ENCODE measurements at places on chromosomes 12 and 14. TPM values are rescaled to one million over a fixed set of nuclear protein-coding genes. Genes with fewer than 3 reads are reported as not detected.

- H3K27me3 ChIP-seq = no peaks in the 10 kb centered on the region
- peak; percentile 92 for DNase-seq
- H3K4me1 ChIP-seq = no peaks in the 10 kb centered on the region
- no peak overlapping the region for H3K27ac ChIP-seq
- no peak overlapping the region for H3K4me3 ChIP-seq
Observed at GRCh38 chr14:95561001-95561412, 26.2 kb downstream of the GLRX5 start.

GRCh38 chr12:4587108-4587507, 25.1 kb downstream of the DYRK4 start:
- H3K36me3 ChIP-seq = no peaks in the 10 kb centered on the region
- no peak for DNase-seq
- no peak overlapping the region for H3K27ac ChIP-seq
- no peak overlapping the region for H3K4me3 ChIP-seq

DNA sequence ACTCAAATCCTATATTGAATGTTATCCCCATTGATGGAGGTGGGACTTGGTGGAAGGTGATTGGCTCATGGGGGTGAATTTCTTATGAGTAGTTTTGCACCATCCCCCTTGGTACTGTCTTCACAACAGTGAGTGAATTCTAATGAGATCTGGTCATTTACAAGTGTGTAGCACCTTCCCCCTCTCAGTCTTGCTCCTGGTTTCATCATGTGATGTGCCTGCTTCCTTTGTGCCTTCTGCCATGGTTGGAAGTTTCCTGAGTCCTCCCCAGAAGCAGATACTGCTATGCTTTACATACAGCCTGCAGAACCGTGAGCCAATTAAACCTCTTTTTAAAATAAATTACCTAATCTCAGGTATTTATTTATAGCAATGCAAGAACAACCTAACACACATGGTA, 302.4 kb upstream of the KITLG start:
- no peak overlapping the region for H3K4me3 ChIP-seq
- H3K27ac ChIP-seq = no peak overlapping the region
- H3K4me1 ChIP-seq = no peaks in the 10 kb centered on the region
- no peak for DNase-seq

GRCh38 chr12:3950714-3951320, 77.6 kb upstream of the PARP11 start:
- H3K27ac ChIP-seq = peak overlapping the region; percentile 33
- no peaks in the 10 kb centered on the region for H3K36me3 ChIP-seq
- DNase-seq = no peak

DNA sequence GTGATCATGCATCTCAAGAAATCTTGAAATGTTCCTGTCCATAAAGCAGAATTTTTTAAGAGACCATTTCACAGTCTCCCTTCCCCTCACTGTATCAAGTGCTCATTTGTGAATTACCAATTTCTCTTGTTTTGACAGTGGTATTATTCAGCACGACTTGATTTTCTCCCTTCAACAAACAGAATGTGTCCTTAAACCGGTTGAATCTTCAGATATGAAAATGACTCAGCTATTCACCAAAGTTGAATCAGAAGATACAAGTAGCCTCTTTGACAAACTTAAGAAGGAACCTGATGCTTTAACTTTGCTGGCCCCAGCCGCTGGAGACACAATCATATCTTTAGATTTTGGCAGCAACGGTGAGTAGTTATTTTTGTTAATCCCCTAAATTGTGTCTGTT, 25.5 kb upstream of the SNAPC1 start:
- no peaks in the 10 kb centered on the region for H3K27me3 ChIP-seq
- no peak for DNase-seq
- H3K27ac ChIP-seq = no peak overlapping the region
- H3K36me3 ChIP-seq = peaks cover 14% of the 10 kb centered on the region

DNA sequence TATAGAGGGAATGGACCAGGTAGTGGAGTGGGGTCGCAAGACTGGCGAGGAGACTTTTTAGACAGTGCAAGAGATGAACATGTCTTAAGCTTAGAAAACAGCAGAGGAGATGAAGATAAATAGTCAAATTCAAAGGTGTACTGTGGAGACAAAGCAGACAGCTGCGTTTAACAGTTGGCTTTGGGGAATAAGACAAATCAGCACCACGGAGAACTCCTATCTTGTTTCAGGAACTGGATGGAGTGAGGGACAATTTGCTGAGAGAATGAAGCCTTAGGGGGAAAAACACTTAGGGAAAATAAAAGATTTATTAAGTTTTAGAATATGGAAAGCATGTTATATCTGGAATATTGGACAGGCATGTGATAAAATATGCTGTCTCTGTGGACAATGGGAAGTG, 458.8 kb downstream of the GLT1D1 start:
- H3K27ac ChIP-seq = no peak overlapping the region
- no peak for DNase-seq
- H3K36me3 ChIP-seq = no peaks in the 10 kb centered on the region
- H3K4me3 ChIP-seq = no peak overlapping the region
- H3K4me1 ChIP-seq = no peaks in the 10 kb centered on the region

GRCh38 chr14:70624972-70625371, 16.7 kb upstream of the TTC9 start:
- no peak overlapping the region for H3K4me3 ChIP-seq
- no peaks in the 10 kb centered on the region for H3K4me1 ChIP-seq
- H3K36me3 ChIP-seq = no peaks in the 10 kb centered on the region
- H3K27me3 ChIP-seq = no peaks in the 10 kb centered on the region
- DNase-seq = no peak
- no peak overlapping the region for H3K27ac ChIP-seq

GRCh38 chr12:52212701-52213563, 20.1 kb upstream of the KRT7 start:
- H3K4me1 ChIP-seq = peaks cover 7% of the 10 kb centered on the region
- no peaks in the 10 kb centered on the region for H3K27me3 ChIP-seq
- H3K27ac ChIP-seq = peak overlapping the region; percentile 15
- H3K4me3 ChIP-seq = no peak overlapping the region
- DNase-seq = no peak
- H3K36me3 ChIP-seq = no peaks in the 10 kb centered on the region

DNA sequence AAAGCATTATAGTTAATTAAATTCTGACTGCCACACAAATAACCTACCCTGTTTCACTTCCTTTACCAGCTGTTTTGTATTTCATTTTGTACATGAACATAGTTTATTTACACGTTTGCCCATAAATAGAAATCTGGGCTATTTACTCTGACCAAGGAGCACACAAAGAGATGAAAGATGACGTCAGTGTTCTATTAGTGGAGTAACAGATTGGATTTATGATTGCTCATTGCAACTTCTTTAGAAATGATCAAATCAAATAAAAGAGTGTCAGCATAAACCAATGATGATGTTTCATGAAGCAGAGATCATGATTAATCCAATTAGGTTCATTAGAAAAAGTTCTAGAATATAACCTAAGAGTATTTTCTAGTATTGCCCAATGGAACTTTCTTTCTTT, 12.0 kb upstream of the RTL1 start:
- no peaks in the 10 kb centered on the region for H3K36me3 ChIP-seq
- no peaks in the 10 kb centered on the region for H3K4me1 ChIP-seq
- DNase-seq = no peak
- H3K27ac ChIP-seq = no peak overlapping the region

The WNT5B gene
- 11.9 TPM for total RNA-seq

The DDX11 gene
- 26.5 TPM for total RNA-seq

Data from breast epithelium (tissue), 4 donors.